ENCODE measurements at places on chromosomes 5 and 9. TPM values are rescaled to one million over a fixed set of nuclear protein-coding genes. Genes with fewer than 3 reads are reported as not detected.
A peak's percentile ranks its signal among the peaks of the same experiment; 100 is the strongest.

DNA sequence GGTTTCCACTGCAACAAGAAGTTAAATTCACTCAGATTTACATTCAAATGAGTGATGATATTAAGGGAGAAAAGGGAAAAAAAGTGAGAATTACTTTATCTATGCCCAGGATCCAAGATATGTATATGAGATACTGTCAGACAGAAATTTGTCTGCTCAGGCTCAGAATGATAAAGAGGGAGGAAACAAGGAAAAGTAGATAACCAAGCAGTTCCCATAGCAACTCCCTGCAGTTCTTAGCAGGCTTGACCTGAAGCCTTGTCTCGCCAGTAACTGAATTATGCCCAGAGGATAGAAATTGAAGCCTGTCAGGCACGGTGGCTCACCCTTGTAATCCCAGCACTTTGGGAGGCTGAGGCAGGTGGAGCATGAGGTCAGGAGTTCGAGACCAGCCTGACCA is 304.4 kb downstream of the TLE1 start:
- no peak for DNase-seq

DNA sequence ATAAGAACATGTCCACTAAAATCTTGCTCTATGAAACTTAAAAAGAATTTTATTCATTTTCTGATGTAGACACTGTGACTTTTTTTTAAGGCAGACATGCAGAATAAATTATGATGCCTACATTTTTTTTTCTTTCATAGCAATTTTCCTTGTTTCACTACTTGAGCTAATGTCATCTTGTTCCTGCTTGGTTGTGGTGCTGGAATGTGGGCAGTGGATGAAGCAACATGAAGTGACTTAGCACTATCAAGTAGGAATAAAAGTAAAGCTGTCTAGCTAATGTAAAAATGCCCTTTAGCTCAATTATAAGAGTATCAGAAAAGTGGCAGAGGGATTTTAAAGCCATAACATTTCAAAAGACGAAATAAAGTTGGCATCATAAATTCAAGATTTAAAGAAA is 191.0 kb downstream of the ADAMTS6 start:
- DNase-seq: no peak

DNA sequence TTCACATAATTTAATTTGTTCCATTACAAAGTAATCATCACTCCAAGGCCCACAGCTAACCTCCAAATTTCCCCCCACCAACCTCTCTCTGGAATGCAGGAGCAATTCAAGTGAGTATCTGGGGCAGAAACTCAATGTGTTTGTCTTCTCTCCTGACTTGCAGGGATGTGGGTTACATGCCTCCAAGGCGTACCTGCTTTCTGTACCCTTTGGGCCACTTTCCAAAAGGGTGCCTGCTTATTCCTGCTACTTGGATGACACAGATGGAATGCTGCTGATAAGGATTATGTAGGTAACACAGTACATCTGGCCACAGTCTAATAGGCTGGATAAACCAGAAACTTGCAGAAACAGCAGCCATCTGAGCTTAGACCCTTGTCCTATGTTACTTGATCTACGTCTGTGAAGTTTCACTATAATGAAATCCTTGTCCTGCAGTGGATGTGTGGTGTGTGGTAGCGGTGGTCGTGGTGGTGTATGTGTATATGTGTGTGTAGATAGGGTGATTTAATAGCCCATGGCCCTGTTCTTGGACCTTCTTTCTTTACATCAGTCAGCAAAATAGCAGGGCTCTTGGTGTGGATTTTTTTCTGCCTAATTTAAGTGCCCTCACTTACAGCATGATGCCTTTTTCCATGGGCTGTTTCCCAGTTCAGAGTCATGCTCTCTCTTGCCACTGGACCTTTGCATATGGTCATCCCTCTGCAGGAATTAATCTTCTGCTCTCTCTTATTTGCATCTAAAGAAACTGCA is 175.9 kb downstream of the ZDHHC21 start:
- DNase-seq: no peak

DNA sequence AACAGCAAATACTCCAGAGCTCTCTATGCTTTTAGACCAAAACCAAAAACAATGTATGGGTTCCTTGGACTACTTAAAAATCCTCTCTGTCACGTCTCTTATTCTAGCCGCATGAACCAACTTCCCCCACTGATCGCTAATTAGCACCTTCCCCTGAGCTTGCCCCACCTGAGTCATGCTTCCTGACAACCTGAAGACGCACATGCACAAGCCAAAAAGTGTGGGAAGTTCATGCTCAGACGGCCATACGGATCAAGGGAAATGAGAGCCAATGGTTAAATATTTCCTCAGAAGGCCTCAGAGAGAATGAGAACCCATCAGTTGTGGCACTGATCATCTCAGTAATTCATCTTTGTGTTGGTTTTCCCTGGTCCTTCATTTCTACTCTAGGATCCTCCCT is 199.7 kb downstream of the BNC2 start:
- no peak for DNase-seq

GRCh38 chr5:21709770-21710169 is 1143.4 kb downstream of the CDH12 start:
- DNase-seq: no peak

- DNase-seq: no peak
Measured at GRCh38 chr5:172753101-172753500, 17.9 kb downstream of the DUSP1 start.

DNA sequence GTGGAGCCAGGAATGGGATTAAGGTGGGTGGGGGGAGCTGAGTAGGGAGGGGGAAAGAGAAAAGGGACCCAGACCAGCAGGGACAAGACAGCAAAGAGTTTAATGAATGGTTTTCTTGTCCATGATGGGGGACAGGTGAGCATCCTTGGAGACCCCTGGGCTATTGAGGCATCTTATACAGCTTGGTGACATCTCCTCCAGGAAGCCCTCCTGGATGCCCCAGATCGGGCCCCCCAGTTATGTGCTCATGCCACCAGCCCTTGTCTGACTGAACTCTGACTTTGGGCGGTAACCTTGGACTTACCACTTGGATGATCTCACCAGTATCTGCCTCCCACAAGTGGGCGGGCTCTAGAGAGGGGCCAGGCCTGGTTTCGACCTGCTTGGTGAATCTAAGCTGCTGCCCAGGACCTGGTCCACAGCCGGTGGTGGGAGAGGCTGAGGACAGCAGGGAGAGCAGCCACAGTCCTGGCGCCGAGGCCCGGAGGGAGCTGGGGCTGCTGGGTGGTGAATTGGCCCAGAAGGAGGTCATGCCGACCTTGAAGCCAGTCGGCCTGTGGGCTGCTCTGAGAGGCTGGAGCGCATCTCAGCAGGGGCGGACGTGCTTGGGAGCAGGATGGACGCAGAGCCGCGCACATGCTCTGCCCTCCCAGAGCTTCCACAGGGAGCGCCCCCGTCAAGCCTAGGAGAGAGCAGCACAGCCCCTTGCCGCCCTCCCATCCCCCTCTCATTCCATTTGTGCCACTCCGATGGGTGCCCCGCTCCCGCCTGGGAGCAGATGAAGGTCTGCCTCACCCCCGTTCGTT is 36.2 kb downstream of the UNC5A start:
- peak; percentile 35 for DNase-seq

GRCh38 chr9:96447406-96447805 is 2.6 kb upstream of the HABP4 start:
- no peak for DNase-seq

- no peak for DNase-seq
Measured at GRCh38 chr9:120926397-120926928, at the start of gene TRAF1. TRAF1 (minus strand) TSS chr9:120926796; CDS start chr9:120926075, 721 bp downstream.

DNA sequence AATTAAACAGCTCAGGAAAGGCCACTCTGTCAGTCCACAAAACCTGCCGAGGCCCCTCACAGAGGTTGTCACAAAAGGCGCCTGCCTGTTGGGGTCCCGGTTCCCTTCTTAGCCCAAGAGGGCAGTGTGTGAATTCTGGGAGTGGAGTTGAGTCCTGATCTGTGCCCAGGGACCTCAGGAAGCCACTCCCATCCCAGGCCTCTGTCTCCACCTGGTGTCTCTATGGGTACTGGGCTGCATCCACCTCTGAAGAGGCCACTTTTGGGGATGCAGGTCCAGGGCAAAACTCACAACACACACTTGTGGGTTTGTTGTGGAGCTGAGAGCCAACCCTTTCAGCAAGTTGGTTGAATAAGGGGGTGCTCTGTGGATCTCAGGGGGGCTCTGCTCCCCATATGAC is 74.3 kb upstream of the STXBP1 start:
- DNase-seq: no peak

GABRA1 gene
- total RNA-seq: not detected

DNA sequence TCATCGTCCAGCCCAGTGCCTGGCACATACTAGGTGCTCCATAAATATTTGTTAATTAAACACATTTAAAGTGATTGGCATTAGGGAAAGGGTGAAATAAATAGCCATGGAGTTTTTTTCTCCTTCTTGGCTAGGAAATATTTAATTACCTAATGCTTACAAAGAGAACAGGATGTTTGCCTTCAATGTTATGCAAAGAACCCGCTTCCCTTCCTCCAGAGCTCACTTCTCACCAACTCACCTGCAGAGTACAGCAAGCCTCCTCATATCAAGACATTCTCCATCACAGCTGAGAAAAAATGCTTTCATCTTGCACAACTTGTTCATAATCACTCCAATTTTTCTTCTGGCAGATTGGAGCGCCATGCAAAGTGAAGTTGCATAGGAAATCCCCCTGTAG is 161.7 kb upstream of the STK32A start:
- DNase-seq: no peak

DNA sequence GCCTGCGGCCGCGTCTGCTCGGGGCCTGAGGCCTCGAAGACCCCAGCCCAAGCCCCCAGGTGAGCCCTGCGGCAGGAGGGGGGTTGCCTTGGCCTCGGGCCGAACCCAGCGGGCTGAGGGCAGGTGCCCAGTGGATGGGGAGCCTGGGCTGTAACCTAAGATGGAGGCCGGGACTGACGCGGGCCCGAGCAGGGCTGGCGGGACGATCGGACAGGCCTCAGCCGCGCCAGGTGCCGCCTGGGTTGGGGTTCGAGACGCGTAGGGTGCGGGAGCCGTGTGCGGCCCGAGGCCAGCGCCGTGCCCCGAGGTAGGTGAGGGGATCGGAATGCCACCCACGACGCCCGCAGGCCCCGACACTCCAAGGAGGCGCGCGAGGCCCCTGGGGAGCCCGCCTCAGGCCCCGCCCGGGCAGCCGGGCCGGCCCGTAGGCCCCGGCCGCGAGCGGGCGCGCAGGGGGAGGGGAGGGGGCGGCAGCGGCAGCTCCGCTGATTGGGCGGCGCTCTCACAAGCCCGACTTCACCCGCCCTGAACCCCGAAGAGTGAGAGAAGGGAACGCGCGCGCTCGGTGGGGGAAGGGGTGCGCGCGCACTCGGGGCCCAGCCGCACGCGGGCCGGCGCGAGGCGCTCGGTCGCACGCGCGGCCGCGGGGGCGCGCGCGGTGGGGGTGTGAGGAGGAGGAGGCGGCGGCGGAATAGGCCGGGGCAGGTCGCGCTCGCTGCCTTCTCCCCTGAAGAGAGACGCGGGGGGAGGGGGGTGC is at the start of gene NSD1:
NSD1 (plus strand) TSS at position 678 of the 757 bp plus-strand sequence. CDS start 1,331 bp downstream, outside the sequence.
- peak; percentile 81 for DNase-seq

- peak; percentile 58 for DNase-seq
Measured at GRCh38 chr5:80755626-80756025, 100.8 kb upstream of the DHFR start.
